ENCODE measurements at places on chromosomes 6 and 20. TPM values are rescaled to one million over a fixed set of nuclear protein-coding genes. Genes with fewer than 3 reads are reported as not detected.

The PLAGL1 gene
- 16.4 TPM for total RNA-seq

DNA sequence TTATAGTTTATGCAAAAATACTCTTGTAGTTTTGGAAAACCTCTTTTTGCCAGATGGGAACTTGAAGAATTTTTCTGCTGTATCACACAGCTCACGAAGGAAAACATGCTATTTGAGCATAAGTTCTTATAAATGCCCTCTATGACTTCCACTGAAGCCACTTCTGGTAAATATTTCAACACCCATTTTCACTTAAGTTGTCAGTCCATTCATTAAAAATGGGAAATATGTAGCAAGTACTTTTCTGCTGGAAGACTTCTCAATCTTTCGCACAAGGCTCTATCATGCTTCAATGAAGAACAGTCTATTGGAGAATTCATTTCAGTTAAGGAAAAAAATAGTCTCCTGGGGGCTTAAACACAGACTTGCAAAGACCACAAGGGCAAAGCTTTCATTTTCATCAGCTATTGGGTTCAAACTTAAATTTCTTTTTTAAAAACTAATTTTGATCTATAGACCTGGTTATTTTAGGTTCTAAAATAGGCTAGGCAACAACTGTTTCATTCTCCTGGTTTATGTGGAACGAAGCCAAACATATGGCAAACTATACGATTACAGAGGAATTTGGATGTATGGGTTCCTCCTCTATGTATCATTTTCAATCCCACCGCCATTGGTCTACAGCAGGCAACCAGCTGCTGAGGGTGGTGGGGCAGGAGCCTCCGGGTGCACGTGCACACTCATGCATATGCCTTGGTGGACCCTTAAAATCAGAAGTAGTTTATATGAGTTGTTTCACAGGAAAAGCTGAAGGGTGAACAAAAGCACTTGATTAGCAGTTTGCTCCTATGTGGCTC lies 38.7 kb downstream of the LAMA4 start:
- no peak overlapping the region for H3K27ac ChIP-seq
- no peak for DNase-seq
- peaks cover 7% of the 10 kb centered on the region for H3K36me3 ChIP-seq
- H3K4me1 ChIP-seq, result peaks cover 17% of the 10 kb centered on the region
- no peaks in the 10 kb centered on the region for H3K27me3 ChIP-seq

GRCh38 chr6:74602206-74602605 lies 603.6 kb downstream of the COL12A1 start:
- no peaks in the 10 kb centered on the region for H3K36me3 ChIP-seq
- no peak for DNase-seq
- H3K4me1 ChIP-seq, result no peaks in the 10 kb centered on the region
- no peak overlapping the region for H3K4me3 ChIP-seq
- no peak overlapping the region for H3K27ac ChIP-seq

DNA sequence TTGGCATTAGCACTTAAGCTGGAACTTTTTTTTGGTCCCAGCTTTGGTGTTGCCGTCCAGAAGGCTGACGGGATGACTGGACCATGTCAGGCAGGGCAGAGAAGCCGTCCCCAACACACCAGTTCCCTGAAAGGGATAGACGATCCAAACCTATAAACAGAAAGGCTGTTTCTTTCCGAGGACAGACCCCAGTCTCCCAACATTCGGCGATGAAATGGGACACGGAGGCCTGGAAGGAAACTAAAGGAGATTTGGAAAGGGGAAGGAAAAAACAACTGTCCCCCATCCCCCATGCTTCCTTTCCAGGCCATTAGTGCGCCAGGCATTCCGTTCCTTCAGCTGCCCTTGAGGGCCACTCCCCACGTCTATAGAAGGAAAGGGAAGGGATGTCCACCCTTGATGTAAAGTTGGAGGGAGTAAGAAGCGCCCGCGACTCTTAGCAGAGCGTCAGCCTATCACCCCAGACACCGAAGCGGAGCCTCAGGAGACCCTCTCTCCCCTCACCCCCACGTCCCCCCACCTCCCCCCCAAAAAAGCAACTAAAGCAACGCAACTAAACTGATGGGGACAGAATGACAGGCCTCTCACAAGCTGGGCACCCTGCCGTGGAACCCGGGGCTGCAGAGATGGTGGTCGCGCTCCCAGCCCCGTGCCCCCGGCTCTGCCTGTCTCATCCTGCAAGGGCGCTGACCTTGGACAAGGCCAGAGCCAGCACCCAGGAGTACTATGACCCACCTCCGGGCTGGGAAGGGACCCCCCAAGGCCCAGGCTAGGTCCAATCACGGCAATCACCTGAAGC lies 638 bp downstream of the BLCAP start:
- H3K4me3 ChIP-seq, result peak overlapping the region; percentile 51
- no peaks in the 10 kb centered on the region for H3K36me3 ChIP-seq
- DNase-seq, result no peak
- H3K4me1 ChIP-seq, result peaks cover 58% of the 10 kb centered on the region

DNA sequence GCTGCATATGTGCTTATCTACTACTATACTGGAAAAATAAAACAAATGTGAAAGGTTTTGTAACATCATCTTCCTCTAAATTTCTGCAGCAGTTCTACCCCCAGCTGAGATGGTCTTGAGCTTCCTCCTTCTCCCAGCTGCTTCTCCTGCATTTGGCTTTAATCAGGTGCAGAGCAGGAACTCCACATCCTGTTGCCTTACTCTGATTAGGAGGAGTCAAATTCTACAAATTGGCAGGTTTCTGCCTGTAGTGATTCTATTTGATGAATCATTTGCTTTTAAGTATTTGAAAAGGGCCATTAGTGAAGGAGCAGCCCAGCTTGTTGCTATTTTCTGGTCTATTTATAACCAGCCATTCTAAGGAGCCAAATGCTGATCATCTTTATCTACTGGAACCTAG lies 224.5 kb downstream of the GMDS start:
- no peaks in the 10 kb centered on the region for H3K36me3 ChIP-seq
- DNase-seq, result no peak
- no peak overlapping the region for H3K4me3 ChIP-seq
- H3K27me3 ChIP-seq, result no peaks in the 10 kb centered on the region
- H3K4me1 ChIP-seq, result no peaks in the 10 kb centered on the region
